Mesothelial cell of epicardium (in vitro differentiated cells): ENCODE measurements at places on chromosomes 3 and 15. TPM values are rescaled to one million over a fixed set of nuclear protein-coding genes. Genes with fewer than 3 reads are reported as not detected.

DNA sequence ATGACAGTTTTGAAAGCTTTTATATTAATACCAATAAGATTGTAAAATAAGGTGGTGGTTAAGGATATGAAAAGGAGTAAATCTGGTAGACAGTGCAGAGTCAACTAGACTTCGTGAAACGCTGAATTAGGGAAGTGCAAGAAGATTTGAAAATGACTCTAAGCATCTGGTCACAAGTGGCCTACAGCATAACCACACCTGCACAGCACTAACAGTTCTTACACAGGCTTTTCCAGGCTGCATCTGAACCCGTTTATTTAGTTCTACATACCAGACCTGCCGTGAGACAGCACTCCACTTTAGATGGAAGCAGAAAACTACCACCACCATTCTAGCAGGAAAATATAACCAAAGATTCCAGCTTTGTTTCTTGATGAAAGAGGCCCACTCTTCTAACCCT lies 1.9 kb downstream of the DMXL2 start:
- peak overlapping the region; percentile 74 for H3K27ac ChIP-seq
- peak overlapping the region; percentile 94 for H3K4me3 ChIP-seq
- H3K36me3 ChIP-seq: no peaks in the 10 kb centered on the region
- DNase-seq: no peak

The SST gene
- total RNA-seq: 5.6 to 10.8 TPM (median 7.3 TPM) in 3 replicates

DNA sequence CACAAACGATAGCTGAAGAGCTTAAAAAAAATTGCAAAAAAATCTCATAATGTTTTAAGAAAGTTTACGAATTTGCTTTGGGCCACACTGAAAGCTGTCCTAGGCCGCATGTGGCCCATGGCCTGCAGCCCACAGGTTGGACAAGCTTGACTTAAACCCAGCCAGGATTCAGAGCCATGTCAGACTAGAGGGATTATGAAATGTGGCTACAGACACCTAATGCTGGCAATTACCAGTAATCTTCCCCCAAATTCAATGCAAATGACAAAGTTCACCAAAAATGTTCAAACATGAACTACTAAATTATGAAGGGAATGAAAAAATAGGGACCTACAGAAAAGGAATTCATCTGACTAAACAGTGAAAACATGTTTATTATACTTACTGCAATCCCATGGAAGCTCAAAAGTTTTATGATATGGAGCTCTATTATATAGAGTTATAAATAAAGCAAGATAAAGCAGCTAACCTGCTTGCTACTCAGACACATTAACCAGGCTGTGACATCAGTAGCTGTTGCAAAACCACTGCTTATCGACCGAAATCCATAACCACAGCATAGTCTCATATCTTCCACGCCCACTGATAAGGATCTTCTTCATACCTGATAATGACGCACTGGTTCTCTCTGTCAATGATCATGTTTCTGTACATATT lies 49.2 kb downstream of the LDHAL6B start:
- H3K4me3 ChIP-seq: no peak overlapping the region
- H3K36me3 ChIP-seq: no peaks in the 10 kb centered on the region
- no peak for DNase-seq
- no peak overlapping the region for H3K27ac ChIP-seq

GRCh38 chr3:108036984-108037741 lies 53.7 kb downstream of the CD47 start:
- no peak overlapping the region for H3K27ac ChIP-seq
- no peak overlapping the region for H3K4me3 ChIP-seq
- H3K27me3 ChIP-seq: no peaks in the 10 kb centered on the region
- H3K4me1 ChIP-seq: peaks cover 2% of the 10 kb centered on the region

GRCh38 chr3:53833700-53834099 lies 12.5 kb downstream of the CHDH start:
- H3K27ac ChIP-seq: no peak overlapping the region
- H3K4me3 ChIP-seq: no peak overlapping the region
- no peak for DNase-seq
- H3K36me3 ChIP-seq: no peaks in the 10 kb centered on the region
- no peaks in the 10 kb centered on the region for H3K4me1 ChIP-seq
- H3K27me3 ChIP-seq: no peaks in the 10 kb centered on the region

- no peak overlapping the region for H3K4me3 ChIP-seq
- peaks cover 32% of the 10 kb centered on the region for H3K4me1 ChIP-seq
- DNase-seq: no peak
- H3K36me3 ChIP-seq: peaks cover 2% of the 10 kb centered on the region
These were observed 37.3 kb downstream of the BTD start for GRCh38 chr3:15638891-15639262.

DNA sequence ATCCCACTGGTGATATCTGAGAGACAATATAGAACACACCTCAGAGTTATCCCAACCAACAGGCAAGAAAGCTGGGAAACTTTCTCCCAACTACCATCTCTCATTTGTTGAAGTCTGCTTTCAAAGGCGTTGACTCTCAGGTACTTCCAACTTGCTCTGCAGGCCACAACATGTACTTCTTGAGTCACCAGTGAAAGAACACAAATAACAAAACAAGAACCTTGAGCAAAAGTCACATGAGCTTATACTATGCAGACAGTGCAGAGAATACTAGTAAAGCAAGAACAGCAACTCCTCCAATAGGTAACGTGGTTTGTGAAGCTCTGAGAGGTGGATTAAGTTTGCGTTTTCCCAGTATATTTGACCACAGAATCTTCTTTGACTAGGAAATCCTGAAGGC lies 20.6 kb downstream of the SNTN start:
- H3K27me3 ChIP-seq: peaks cover 48% of the 10 kb centered on the region
- no peaks in the 10 kb centered on the region for H3K4me1 ChIP-seq
- H3K27ac ChIP-seq: no peak overlapping the region
- no peak overlapping the region for H3K4me3 ChIP-seq
- DNase-seq: no peak

DNA sequence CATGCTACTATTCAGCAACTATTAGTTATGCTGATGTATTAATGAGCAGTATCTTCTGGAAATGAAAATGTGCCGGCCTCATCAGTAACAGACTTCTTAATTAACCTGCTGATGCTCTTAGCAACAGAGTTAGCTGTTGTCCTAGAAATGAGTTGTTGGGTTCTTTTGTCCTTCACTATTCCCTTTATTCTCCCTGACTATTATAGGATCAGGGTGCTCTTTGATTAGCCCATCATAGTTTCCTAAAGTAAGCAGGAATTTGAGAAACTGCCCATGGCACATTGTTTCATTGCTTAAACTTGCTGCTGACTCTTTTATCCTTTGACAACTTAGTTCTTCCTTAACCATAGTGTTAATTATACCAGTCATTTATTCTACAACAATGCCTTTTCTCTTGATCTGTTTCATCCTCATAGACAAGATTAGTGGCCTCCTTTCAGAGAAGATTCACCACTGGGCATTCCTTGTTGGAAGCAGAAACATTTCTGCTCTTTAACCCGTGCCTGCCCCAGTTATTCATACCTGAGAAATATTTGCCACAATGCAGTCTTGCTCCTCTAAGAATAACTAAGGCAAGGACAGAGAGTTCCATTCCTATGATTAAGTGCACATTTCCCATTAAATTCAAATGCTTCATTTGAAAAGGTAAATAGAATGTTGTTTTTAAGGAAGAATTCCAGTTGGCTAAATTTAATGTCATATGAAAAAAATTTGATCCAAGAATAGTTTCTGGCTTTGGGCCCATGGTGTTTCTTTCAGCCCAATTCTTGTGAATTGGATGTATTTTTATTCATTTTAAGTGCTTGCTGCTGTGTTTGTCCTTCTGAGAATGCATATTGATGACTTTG lies 573.3 kb upstream of the TBL1XR1 start:
- H3K4me1 ChIP-seq: peaks cover 11% of the 10 kb centered on the region
- no peaks in the 10 kb centered on the region for H3K27me3 ChIP-seq
- no peak overlapping the region for H3K4me3 ChIP-seq
- no peak overlapping the region for H3K27ac ChIP-seq
- peaks cover 9% of the 10 kb centered on the region for H3K36me3 ChIP-seq

DNA sequence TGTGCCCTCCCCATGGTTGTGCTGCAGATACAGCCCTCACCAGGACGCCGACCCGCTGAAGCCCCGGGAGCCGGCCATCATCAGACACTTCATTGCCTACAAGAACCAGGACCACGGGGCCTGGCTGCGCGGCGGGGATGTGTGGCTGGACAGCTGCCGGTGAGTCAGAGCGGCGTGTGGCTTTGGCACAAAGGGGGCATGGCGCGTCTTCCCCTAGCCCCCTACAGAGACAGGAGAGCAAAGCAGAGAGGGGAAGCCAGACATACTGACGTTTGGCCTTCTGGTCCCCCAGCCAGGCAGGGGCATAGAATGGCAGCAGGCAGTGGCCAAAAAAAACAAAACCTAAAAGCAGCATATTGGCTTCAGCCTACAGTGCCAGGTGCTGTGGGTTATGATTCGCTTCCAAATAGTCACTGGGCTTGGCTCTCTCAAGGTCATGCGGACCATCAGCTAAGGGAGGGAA lies 64.0 kb downstream of the MESD start:
- H3K27me3 ChIP-seq: no peaks in the 10 kb centered on the region
- H3K4me1 ChIP-seq: peaks cover 5% of the 10 kb centered on the region
- H3K4me3 ChIP-seq: no peak overlapping the region
- no peak overlapping the region for H3K27ac ChIP-seq
- no peaks in the 10 kb centered on the region for H3K36me3 ChIP-seq
- DNase-seq: no peak

DNA sequence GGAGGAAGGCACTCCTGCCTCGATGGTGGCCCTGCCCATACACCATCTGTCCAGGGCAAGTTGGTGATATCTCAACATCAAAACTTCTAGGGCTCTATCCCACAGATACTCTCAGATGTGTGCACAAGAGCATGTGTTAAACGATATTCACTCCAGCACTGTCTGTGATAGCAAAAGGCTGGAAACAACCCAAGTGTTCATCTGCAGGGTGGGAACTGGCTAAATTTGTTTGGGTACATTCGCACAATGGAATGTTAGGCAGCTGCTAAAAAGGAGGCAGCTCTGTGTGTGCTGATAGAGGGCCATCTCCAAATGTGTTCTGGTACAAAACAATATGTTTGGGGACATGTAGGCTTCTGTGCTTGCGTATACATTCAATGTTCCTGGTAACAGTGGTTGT lies 19.8 kb downstream of the IGDCC4 start:
- peaks cover 19% of the 10 kb centered on the region for H3K4me1 ChIP-seq
- DNase-seq: no peak
- peaks cover 2% of the 10 kb centered on the region for H3K36me3 ChIP-seq
- H3K4me3 ChIP-seq: no peak overlapping the region

GRCh38 chr3:2204054-2204453 lies 105.4 kb downstream of the CNTN4 start:
- H3K27ac ChIP-seq: no peak overlapping the region
- H3K4me1 ChIP-seq: no peaks in the 10 kb centered on the region
- no peak for DNase-seq

DNA sequence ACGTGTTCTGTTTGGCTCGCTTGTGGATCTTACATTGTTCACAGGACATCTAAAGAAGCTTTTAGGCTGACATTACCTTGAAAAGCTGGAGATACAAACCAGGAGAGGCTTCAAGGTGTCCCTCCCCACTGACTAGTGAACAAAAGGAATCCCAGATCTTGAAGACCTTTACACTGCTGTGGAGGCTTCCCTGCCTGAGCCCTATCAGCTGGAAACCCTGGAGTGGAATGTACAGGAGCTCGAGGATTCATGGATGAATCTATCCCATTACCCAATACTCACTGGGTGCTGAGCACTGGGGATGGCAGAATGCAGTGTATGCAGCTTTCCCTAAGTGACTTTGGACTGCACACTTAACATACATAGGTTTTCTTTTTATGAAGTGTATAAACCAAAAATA lies 82.3 kb upstream of the MFGE8 start:
- H3K27ac ChIP-seq: no peak overlapping the region
- no peaks in the 10 kb centered on the region for H3K36me3 ChIP-seq
- peaks cover 11% of the 10 kb centered on the region for H3K4me1 ChIP-seq
- no peaks in the 10 kb centered on the region for H3K27me3 ChIP-seq
- DNase-seq: no peak

The SLC7A14 gene
- 5.4 to 6.6 TPM (median 6.5 TPM) in 3 replicates for total RNA-seq

DNA sequence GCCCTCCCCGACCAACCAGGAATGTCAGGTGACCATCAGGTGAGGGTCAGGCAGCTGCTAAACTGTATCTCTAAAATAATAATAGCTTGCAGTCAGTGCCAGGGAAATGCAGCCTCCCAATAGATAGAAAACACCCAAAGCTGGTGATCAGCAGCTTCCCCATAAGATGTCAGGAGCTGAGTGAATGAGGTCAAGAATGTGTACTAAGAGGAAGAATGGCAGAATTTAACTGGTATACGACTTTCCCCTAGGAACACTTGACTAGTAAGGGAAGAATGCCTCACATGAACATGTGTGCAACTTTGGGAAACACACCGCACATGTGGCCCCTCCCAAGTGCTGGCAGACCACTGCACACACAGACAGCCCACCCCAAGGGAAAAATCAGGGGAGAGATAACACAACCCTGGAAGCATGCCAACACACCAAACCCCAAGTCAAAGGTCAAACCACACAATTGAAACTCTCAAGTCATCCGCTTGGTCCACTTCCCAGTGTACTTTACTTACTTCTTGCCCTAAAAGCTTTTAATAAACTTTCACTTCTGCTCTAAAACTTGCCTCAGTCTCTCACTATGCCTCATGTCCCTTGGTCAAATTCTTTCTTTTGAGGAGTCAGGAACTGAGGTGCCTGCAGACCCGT lies 806.5 kb downstream of the OTOL1 start:
- H3K27me3 ChIP-seq: no peaks in the 10 kb centered on the region
- H3K4me1 ChIP-seq: no peaks in the 10 kb centered on the region
- DNase-seq: no peak
- no peak overlapping the region for H3K27ac ChIP-seq

The PROS1 gene
- total RNA-seq: 15.4 to 16.9 TPM (median 16.0 TPM) in 3 replicates

The TMCO5A gene
- total RNA-seq: not detected in 3 replicates

- H3K27ac ChIP-seq: no peak overlapping the region
- H3K27me3 ChIP-seq: peaks cover 10% of the 10 kb centered on the region
- H3K4me1 ChIP-seq: peaks cover 27% of the 10 kb centered on the region
- no peaks in the 10 kb centered on the region for H3K36me3 ChIP-seq
- no peak overlapping the region for H3K4me3 ChIP-seq
These were observed 50.0 kb upstream of the PCSK6 start for GRCh38 chr15:101539492-101539891.

DNA sequence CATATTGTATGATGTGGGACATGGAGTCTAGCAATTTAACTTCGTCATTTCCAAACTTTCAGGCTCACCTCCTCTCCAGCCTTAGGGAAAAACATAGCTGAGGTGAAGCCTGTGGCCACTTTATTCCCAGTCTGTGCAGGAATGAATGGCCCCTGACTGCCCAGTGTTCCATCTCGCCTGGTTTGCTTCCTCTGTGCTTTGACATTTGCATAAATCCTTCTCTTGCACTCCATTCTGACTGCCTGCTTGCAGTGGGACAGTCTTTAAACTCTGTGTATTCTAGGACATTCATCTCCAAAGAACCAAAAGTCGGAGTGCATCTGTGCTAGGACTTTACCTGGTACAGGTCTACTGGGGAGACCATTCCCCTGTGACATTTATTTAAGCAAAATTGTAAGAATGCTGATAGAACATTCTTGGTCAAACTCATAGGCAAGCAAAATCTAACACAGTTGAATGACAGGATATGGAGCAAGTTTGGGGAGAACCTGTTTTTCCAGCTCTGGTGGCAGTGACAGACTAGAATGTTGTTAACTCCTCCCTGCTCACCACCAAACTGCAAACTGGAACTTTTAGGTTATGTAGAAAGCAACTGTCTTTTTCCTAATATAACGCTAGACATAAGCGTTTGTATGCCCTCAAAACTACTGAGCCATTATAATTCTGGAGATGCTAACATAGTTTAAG lies 22.1 kb downstream of the TMED3 start:
- no peak for DNase-seq
- H3K4me3 ChIP-seq: no peak overlapping the region
- peaks cover under 1% of the 10 kb centered on the region for H3K36me3 ChIP-seq
- peak overlapping the region; percentile 9 for H3K27ac ChIP-seq
